ENCODE measurements at places on chromosomes 12 and 14.
A peak's percentile ranks its signal among the peaks of the same experiment; 100 is the strongest.

DNA sequence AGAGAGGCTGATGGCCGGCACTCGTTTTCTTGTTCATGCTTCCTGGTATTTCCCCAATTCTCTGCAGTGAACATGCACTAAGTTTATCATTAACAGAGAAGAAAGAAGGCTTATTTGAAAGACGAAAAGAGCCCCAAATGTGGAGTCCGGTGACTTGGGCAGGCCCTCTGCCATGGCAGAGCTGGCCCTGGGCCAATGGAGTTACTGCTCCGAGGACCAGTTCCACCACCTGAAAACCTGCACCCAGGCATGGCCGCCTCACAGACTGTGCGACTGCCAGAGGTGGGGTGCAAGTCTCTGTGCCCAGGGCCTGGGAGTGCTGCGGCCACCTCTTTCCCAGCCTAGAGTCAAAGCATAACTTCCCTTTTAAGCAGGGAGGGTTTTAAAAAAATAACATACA is 24.9 kb downstream of the DEGS2 start:
- no peak for DNase-seq

DNA sequence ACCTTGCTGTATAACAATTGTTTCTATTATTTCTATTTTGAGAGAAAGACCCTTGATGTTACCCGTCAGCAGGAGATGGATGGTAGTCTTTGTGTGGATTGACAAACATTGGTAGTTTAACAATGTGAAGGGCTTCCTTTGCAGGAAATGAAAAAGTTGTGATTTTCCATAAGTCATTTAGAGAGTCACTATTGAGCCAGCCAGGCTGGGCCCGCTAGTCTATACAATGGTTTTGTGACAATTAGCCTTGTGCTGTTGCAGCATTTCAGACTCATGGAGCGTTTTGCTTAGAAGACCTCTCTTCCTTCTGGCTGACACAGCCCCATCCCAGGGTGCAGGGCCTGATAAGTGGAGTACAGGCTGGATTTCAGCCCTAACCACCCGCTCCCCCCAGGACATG is 18.3 kb upstream of the SLC38A2 start:
- DNase-seq: no peak

DNA sequence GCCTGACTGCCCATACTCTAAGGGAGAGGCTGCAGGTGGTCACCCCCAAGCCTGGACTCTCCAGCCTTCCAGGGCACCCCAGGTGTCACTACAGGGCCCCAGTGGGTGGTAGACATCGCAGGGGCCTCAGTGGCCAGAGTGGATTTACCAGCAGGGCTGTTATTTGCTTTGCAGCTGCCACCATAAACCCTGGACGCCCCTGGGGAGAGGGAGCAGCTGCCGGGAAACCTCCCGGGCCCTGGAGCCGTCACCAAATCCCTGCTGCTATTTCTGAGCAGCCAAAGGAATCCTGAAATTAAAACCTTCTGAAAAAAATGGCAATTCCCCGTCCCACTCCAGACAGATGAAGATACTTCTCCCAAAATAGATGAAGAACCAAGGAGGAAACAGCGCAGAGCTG is 13.9 kb downstream of the TMEM119 start:
- DNase-seq: no peak

GRCh38 chr14:103535081-103535890 is 6.3 kb downstream of the TRMT61A start:
- no peak for DNase-seq

DNA sequence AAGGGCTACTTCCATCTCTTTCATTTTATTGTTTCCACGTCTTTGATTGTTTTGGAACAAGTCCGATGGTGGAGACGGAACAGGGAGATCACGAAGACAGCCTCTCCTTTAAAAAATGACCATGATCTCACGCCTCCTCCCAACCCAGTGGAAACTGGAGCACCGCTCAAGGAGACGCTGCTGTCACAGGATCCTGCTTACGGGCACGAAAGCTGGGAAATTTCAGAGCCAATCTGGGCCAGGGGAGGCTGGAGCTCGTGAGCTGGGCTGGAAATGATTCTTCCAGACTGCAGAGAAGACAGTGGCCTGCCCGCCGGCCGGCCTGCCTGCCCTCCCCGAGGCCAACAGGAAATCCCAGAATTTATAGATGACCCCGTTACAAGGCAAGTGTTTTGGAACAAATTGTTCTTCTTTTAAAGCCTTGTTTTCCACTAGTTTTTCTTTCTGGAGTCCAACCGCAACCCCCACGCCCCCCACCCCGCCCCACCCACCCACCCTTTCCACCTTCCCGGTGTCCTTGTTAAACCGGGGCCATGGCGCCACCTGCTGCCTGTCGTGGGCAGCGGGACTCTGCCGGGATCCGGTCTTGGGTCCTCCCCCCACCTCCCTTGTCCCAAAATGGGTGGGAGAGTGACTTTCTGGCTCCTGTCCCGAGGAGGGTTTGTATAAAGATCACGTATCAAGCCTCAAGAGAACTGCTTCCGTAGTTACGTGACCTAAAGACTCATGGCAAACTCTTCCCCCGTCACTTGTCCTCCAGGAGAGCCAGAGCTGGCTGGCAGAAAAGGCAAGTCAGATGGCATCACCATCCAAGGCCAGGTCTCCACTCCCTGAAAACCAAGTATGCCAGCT is 40.3 kb downstream of the MAP1LC3B2 start:
- peak; percentile 70 for DNase-seq

- no peak for DNase-seq
These were observed 42.7 kb downstream of the CDC42BPB start for GRCh38 chr14:103014466-103015228.
